ENCODE measurements at places on chromosomes 16 and 17.

DNA sequence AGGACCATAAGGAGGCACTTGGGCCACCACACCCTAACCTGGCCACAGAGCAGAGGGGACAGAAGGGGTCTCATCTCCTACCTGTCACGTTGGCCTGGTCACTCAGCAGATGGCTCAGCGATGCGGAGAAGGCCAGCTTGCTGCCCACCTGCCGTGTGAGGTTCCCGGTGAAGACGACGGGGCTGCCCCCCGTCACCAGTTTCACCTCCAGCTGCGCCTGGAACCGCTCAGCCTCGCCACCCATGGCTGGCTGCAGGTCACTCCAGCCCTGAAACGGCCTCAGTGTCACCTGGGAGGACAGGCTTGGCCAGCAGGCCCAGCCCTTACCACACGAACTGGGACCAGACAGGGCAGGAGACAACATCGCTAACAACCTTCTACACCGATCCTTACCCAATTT lies 116.8 kb downstream of the RMI2 start:
- DNase-seq = no peak

DNA sequence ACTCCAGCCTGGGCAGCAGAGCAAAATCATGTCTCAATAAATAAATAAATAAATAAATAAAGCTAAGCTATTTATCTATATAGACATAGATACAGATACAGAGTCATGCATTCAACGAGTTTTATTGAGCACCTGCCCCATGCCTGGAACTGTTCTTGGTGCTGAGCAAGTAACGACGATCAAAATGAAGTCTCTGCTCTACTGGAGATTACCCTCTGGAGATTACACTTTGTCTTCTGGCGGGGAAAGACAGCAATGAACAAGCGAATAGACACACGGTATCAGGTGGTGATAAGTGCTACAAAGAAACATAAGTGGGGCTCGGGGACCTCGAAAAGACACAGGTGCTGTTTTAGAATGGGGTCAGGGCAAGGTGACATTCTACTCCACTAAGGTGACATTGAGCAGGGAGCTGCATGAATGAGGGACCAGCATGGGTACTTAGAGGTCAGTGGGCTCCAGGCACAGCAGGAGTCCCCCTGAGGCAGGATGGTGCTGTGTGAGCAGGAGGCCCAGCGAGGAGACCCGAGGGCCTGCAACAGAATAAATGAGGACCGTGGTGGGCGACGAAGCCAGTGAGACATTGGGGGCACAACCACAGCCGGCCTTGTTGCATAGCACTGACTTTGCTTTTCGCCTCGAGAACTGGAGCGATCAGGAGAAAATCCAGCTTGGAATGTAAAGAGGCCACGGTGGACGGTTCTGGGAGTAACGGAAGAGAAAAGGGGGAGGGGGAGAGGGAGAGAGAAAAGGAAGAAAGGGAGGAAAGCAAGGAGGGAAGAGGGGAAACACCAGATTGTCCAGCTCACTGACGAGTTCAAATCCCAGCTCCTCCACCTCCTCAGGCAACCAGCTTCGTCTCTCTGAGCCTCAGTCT lies 42.4 kb upstream of the MEAK7 start:
- no peak for DNase-seq

DNA sequence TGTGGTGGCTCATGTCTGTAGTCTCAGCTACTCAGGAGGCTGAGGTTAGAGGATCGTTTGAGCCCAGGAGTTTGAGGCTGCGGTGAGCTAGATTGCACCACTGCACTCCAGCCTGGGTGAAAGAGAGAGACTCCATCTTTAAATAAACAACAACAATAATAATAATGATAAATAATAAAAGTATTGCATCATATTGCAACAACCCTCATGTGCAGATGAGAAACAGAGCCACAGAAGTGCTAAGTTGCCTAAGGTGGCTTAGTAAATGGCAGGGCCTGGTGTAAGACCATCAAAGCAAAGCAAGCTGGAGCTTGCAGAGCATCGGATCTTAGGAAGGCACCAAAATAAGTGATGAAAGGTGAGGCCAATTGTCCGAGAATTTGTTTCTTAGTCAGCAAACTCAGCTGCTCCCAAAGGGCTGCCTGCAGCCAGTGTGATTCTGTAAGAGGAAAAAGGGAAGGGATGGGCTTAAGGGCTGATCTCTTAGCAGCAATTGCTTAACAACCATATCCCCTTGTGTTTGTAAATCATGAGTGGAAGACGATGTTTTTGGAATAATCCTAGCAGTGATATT lies 45.3 kb upstream of the HS3ST3A1 start:
- no peak for DNase-seq

GRCh38 chr16:67940446-67941089 lies 3.4 kb downstream of the LCAT start:
- DNase-seq = no peak

- DNase-seq = no peak
Measured at GRCh38 chr17:66089764-66090163, 102.2 kb downstream of the CEP112 start.

DNA sequence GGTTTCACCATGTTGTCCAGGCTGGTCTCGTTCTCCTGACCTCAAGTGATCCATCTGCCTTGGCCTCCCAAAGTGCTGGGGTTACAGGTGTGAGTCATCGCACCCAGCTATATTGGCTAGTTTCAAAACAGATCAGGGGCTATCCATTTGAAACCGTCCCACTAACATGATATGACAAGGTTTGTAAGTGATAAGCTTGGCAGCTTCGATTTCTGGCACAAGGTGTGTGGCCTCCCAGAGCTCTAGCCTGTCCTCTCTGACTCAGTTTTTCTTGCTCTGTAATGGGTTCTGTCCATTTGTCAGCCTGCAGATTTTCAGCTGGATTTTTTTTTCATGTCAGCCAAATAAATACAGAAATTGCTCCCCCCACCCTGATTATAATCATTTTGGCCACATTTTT lies 31.8 kb upstream of the TENT4B start:
- DNase-seq = no peak

DNA sequence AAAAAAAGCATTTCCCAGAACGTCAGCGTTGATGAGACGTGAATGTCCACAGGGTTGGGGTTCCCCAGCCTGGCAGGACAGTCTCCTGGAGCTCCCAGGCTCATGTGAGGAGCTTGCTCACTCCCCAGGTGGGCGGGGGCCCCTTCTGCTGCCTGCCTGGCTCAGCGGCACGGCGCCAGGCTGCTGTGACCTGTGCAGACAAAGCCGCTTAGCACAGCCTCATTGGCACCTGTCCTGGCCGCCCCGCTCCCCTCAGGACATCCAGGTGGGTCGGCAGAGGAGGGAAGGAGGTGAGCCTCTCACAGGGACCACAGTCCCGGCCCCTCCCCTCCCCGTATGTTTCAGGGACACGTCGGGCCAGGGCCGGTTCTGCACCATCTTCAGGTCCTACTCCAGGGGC lies 12.9 kb upstream of the WFIKKN1 start:
- no peak for DNase-seq

GRCh38 chr17:35849469-35850348 lies 19.0 kb downstream of the HEATR9 start:
- DNase-seq = peak; percentile 45

DNA sequence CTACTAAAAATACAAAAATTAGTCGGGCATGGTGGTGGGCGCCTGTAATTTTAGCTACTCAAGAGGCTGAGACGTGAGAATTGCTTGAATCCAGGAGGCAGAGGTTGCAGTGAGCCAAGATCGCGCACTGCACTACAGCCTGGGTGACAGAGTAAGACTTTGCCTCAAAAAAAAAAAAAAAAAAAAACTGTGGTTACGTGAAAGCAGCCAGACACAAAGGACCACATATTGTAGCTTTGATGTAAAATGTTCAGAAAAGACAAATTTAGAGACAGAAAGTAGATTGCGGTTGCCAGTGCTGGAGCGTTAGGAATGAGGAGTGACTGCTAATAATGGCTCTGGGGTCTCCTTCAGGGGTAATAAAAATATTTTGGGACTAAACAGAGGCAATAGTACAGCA lies 4.0 kb upstream of the MEAK7 start:
- DNase-seq = no peak

DNA sequence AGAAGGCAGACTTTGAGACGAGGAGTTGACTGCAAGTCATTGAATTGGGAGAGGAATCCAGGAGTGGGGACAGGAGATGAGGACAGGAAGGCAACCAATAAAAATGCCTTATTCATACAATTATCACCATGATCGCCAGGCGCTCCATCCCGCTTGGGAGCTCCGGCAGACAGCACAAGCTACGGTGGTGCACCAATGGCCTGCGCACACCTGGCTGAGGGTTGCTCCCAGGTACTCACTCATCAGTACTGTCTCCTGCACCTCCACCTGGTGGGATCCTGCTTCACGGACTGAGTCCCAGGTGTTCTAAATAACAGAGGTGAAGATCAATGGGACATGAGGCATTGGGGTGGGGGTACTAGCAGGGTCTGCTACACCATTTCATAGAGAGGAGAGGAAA lies 160.0 kb upstream of the TNRC6C start:
- DNase-seq = no peak

- DNase-seq = no peak
Measured at GRCh38 chr16:3857189-3858043, 23.1 kb downstream of the CREBBP start.

- DNase-seq = no peak
Measured at GRCh38 chr16:80317599-80318037, 223.2 kb upstream of the DYNLRB2 start.

DNA sequence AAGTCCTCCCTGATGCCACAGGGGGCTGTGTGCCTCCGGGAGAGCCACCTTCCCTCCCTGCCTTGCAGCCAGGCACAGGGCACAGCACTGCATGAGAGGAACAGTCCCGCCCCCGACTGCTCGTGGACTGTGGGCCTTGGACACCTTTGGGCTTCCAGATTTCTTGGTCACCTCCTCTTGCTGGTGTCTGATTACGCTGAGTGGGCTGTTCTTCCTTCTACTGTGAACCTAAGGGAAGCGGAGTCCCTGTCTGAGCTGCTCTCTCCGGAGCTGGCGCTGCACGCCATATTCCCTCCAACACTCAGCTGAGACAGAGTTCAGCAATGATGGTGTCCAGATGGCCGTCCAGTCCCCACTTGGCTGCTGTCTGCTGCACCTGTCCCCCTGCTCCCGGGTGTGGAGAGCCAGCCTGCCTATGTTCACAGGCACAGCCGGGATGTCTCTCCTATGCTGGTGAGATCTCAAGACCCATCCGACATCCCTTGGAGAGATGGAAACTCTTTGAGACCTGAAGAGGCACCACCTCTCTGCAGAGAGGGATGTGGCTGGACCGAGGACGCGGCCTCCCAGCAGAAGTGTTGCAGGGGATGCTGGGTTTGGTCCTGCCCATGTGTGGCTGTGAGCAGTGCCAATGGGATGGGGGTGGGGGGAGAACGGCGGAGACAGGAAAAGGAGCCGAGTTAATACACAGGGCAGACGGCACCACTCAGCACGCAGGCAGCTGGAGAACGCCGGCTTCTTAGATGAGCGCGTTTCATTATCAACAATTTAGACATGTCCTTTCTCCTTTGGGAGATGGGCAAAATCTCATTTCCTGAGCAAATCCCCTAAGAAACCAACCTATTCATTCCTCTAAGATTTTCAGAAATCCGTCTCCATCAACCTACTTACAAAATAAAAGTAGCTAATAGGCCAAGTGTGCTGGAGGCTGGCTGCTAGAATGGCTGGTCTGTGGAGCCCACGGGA lies 171.9 kb downstream of the ENGASE start:
- DNase-seq = no peak

DNA sequence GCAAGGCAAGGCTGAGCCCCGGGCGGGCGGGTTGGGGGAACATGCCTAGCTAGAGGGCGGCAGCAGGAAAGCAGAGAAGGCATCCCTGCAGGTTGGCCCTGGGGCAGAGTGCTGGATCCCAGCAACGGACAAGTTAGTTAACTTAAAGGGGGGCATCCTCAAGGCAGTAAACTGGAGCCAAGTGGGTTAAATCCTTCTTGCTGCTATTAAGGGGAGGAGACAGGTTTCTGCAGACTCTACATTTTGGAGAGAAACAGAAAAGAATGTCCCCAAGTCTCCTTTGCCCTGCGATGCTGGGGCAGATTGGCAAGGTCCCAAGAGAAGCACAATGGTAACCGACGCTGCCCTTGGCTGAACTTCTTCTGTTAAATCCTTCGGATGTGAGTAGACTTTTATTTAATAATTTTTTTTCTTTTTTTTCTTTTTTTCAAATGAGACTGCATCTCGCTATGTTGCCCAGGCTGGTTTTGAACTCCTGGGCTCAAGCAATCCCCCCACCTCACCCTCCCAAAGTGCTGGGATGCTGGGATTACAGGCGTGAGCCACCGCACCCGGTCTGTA lies 14.0 kb downstream of the ATP5PD start:
- no peak for DNase-seq

- no peak for DNase-seq
Measured at GRCh38 chr17:10162096-10162495, 36.3 kb downstream of the GAS7 start.

DNA sequence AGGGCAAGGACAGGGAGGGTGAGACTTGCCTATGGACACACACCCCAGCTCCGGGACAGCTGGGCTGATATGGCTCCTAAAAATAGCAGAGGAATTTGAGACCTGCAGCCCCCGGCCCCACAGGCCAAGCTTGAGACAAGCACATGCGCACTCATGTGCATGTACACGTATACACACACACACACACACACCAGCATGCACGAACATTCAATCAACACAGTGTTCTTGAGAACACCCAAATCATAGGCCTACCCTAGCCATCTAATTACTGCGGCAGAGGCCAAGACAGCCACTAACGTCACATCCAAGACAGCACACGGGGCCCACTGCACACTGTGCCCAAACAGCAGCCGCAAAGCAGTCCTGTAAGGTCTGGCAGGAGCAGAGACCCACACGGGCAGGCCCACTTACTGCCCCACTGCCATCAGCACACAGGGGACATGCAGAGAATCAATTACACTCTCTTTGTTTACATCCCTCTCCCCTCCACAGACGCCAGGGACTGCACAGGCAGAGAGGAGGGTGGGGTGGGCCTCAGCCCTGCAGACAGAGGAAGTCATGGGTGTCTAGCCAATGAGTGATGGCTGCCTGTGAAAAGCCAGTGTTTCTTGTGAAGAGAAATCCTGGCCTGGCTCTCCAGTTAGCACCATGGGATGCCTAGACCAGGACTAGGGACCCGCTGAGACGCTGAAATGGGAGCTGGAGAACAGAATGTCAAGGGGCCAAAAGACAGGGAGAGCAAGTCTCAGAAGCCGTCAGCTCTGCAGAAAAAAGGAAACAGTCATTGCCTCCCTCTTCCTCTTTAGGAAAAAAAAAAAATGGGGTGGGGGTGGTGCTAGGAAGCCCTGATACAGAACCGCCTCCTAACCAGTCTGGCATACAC lies 39.3 kb downstream of the MYO18A start:
- DNase-seq = peak; percentile 15

DNA sequence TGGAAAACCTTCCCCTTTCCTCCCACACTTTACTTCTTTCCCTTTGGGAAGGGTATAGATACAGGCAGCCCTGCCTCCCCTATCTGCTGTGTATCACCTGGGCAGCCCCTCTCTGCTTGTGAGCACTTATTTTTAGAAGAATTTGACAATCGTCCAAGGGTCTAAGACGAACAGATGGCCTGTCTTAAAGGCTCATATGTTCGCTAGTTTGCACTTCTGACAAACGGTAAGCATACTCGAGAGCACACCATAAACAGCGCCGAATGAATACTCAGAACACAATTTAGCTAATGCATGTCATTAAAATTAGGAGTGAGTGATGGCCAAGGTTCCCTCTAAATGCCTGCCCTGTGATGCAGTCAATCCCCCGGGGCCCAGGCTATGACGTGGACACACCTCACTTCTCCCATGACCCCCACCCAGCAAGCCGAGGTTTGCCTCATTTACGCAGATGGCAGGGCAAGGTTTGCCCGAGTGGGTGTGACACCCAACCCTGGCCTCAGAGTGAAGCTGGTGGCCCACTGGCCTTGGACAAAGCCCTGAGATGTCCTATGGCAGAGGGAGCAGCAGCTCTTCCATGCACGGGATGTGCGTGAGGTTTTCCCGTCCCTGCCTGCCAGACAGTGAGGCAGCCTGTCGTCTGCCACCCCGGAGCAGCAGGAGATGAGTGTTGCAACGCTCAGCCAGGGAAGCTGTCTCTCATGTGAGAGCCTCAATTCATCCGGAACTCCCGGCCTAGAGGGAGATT lies 125.2 kb downstream of the C16orf78 start:
- peak; percentile 16 for DNase-seq
